ENCODE measurements at places on chromosomes 16 and 17.

GRCh38 chr17:72117535-72118334, 3.1 kb upstream of the SOX9 start:
- DNase-seq: no peak

DNA sequence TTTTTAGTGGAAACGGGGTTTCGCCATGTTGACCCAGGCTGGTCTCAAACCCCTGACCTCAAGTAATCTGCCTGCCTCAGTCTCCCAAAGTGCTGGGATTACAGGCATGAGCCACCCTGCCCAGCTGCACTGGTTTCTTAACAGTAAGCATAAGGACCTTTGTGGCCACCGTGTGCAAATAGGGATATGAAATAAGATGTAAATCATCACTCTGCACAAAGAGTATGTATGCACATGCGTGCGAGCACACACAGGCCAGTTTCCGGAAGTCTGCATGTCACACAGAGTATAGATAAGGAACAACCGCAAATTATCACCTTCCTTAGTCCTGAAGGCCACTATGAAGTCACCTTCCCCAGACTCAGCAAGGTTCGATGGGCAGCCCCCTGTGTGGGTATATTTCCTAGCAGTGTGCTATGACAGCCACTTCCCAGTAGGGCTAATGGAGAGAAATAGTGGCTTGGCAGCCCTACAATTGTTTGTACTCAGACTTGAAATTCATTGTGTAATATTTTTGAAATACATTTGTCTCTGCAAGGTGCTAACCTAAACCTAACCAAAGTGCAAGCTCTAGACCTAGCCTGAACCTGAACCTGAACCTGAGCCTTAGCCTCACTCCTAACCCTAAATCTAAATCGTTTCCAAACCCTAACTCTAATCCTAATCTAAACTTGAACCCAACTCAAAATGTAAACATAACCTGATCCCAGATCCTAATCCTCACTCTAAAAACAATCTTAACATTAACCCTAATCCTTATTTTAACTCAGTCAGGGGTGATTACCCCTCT, 48.4 kb upstream of the SKAP1 start:
- no peak for DNase-seq

DNA sequence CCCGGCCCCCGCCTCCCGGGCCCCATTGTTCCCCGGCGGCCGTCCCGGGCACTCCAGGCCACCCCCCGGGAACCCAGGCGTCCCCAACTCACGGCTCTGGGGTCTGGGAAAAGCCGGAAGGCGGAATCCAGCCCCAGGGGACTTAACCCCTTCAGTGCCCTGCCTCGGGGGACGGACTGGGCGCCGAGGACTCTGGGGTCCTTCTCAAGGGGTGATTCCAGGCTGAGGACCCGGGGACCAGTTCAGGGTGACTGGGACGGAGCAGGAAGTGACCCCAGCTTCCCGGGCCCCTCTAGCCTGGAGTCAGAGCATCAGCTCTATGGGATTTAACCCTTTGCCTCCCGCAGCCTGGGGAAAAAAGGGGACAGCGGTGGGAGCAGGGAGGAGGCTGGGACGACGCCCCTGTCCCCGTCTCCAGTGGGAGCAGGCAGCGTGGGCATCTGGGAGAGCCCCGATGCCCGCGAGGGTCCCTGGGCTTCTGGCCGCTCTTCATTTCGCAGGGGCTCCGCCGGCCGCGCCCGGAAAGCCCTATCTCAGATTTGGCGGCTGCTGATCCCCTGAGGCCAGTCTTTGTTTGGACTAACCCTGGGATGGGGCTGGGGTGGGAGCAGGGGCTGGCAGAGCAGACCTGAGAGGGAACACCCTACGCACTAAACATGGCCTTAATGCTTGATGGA, at the start of gene ZNF629:
ZNF629 (minus strand) TSS at position 270 of the 677 bp plus-strand sequence. CDS start 2,723 bp downstream, outside the sequence.
- peak; percentile 50 for DNase-seq

DNA sequence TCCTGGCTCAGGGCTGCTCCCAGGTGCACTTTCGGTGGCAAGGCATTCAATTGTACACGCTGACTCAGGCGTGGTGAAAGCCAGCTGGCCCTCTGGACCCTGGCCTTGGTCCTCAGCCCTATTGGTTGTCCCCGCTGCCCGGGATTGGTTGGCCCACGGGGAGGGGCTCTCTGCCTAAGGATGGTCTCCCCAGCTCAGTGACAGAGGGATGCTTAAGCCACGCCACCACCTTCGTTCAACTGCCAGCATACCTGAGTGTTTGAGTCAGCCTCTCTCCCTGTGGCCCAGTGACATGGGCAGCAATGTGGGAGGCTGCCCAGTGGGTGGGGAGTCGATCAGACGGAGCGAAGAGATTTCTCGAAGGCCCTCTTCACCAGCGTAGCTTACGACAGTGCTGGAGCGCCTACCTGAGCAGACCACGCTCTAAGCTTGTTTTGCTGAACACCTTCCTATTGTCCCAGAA, 30.3 kb downstream of the IRF8 start:
- no peak for DNase-seq

DNA sequence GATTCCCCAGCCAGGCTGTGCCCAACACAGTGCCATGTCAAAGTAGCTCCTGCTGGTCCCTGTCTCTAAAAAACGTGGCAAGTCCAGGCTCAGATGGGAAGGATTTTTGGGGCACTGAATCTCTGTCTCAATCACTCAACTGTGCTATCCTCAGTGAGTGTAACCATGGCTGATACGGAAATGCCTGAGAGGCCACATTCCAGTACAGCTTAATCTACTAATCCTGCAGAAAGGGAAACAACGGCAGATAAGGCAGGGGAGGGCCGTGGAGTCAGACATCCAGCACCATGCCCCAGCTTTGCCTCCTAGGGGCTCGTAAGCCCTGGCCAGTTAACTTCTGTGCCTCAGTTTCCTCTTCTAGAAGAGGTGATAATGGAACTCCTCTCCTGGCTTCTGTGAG, 251.7 kb downstream of the CPPED1 start:
- DNase-seq: no peak

DNA sequence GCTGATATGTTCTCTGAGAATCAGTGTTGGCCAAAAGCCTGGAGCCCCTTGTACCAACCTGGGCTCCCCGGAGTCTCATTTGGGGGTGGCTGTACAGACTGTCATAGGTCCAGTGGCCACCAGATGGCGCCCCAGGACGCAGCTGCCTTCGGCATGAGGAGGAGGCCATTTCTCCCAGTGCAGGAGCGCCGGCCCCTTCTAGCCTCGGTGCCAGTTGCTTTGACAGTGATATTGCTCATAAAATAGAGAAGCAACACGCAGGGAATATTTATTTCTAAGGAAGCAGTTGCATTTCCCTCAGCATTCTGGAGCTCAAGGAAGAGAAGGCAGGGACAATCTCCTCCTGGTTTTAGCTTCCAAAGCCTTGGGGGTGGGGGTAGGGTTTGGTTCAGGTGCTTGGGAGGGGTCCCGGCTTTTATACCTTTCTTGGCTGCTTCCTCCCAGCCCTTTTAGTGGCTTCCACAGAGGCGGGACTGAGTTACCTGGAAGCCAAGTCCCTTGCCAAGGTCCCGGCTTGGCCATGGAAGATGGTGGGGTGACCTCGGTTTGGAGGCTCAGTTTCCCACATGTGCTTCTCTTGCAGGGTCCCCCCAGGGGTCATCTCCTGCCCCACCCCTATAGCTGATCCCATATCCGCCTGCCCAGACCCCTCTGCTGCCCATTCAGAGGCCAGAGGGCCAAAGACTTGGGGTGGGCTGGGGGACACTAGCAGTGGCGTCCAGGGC, 117.8 kb upstream of the CDC42EP4 start:
- peak; percentile 64 for DNase-seq

DNA sequence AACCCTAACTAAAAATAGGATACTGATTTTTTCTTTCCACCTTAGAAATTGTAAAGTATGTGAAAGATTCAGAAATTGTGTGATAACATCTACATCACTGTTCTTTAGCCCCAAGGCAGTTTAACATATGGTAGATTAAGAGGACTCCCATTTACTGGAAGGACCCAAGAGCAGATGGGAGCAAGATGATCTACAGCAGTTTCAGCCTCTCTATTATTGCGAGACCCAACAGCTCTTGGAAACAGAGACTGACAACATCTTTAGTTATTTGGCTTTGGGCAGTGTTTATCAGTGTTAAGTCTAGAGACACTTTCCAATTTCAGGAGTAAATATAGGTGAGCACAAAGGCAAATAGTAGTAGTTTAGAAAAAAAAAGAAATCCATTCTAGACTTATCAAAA, 124.9 kb upstream of the CORO6 start:
- DNase-seq: no peak

GRCh38 chr17:44589316-44590071, 32.2 kb downstream of the FZD2 start:
- DNase-seq: no peak

GRCh38 chr16:64011650-64012049, 1110.2 kb downstream of the CDH11 start:
- DNase-seq: no peak

DNA sequence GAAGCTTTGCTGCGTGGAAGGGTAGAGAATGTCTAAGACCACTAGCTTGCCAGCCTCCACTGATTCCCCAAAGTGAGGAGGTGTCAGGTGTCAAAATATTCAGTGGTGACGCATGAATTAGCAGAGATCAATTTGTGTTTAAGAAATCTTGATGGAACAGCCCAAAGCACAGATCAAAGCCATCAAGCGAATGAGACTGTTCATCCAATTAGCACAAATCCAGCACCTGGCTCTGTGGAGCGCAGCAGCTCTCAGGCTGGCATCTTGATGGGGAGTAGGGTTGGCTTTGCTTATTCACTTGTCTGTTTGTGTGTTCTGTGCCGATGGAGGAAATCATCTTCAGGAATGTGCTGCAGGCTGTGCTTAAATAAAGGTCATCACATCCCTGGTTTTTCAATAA, 456.8 kb upstream of the CCL2 start:
- DNase-seq: no peak

GRCh38 chr17:28597606-28598383, 1.0 kb downstream of the SPAG5 start:
- no peak for DNase-seq

- no peak for DNase-seq
These were observed 27.4 kb upstream of the SLC6A2 start for GRCh38 chr16:55628306-55628968.

- DNase-seq: no peak
These were observed 45.7 kb downstream of the OMG start for GRCh38 chr17:31251105-31251969.

- DNase-seq: peak; percentile 40
These were observed 2.0 kb downstream of the KDM6B start for GRCh38 chr17:7835814-7836595.

- DNase-seq: no peak
These were observed 60.4 kb downstream of the ZDHHC7 start for GRCh38 chr16:84950906-84951305.

GRCh38 chr17:34781571-34782108, 179.6 kb downstream of the CCT6B start:
- no peak for DNase-seq

DNA sequence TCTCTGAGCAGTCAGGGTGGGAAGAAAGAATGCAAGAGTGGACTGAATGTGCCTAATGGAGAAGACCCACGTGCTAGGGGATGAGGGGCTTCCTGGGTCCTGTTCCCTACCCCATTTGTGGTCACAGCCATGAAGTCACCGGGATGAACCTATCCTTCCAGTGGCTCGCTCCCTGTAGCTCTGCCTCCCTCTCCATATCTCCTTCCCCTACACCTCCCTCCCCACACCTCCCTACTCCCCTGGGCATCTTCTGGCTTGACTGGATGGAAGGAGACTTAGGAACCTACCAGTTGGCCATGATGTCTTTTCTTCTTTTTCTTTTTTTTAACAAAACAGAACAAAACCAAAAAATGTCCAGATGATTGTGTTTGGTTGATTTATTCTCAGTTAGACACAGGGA, 14.1 kb downstream of the IGFBP4 start:
- no peak for DNase-seq

DNA sequence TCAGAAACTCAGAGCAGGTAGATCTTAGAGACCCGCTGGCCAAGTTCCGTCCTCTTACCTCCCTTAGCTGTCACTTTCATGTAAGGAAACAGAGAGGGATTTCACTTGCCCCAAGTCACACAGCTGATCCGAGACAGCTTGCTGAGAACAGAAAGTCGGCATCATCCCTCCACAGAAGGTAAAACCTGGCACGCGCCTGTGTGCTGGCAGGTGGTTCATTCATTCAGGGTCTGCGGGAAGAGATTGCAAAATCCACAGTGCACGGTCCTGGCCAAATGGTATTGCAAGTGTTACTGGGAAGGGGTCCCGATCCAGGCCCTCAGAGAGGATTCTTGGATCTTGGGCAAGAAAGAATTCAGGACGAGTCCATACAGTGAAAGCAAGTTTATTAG, 139.4 kb upstream of the RPH3AL start:
- DNase-seq: no peak

DNA sequence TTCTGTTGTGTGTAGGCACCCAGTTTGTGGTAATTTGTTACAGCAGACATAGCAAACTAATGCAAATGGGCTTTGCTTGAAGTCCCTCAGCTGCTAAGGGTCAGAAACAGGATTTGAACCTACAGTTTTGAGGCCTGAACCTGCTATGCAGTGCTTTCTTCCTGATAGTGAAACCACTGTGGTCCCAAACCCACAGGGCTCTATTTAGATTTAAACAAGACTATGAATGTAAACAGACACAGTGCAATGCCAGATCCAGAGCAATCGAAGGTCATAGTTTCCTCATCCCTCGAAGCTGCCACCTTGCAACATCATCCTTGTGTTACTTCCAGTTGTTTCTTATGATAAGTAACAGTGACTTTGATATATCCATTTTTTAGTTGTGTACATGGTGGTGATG, 630.2 kb downstream of the WWOX start:
- no peak for DNase-seq

DNA sequence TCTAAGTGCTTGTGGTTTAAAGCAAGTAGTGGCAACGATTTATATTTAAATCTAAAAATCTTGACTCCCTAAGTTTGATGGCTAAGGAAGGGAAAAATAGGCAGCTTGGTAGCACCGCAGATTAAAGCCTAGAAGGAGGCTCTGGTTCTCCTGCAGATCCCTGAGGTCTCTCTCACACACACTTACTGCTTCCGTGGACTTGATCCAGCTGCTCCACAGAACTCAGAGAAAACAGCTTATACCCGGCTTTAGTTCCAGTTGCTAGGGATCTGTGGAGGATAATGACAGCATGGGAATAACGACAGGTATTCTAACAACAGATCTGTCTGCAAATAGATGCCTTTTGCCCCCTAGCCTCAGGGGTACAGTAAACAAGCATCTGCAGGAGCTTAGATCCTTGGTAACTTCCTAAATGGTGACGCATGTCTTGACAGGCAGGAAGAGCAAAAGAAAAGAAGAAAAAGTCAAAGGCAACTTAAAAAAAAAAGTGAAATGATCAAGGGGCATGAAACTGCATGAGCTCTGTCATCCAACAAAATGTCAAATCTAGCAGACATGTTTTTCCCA, 4.5 kb downstream of the WIPI1 start:
- DNase-seq: peak; percentile 67

- DNase-seq: no peak
These were observed 49.7 kb downstream of the ARHGAP27 start for GRCh38 chr17:45383003-45383402.

DNA sequence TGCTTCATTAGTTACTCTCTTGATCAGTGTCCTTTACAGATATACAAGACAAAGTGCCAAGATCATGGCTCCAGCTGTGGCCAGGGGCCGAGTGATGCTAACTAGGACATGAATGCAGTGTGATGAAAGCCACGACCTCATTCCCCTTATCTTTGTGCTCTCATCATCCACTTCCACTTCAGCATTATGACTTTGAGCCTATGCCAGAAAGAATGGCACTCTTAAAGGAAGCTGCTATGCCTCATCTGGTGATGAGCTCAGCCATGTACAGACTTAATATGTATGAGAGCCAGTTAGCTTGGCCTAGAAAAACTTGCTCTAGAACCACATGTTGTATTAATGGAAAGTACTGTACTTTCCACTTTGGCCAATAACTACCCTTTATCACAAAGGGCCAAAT, 179.1 kb downstream of the TOX3 start:
- DNase-seq: no peak
